GM06990 (cell line): ENCODE measurements at places on chromosomes 11 and 22.

- no peak for DNase-seq
Observed at GRCh38 chr11:122634501-122634900, 21.0 kb upstream of the UBASH3B start.

- no peak for DNase-seq
Observed at GRCh38 chr11:11468954-11469353, 115.9 kb upstream of the CSNK2A3 start.

- no peak for DNase-seq
Observed at GRCh38 chr11:125165111-125165842, 726 bp downstream of the PKNOX2 start.

DNA sequence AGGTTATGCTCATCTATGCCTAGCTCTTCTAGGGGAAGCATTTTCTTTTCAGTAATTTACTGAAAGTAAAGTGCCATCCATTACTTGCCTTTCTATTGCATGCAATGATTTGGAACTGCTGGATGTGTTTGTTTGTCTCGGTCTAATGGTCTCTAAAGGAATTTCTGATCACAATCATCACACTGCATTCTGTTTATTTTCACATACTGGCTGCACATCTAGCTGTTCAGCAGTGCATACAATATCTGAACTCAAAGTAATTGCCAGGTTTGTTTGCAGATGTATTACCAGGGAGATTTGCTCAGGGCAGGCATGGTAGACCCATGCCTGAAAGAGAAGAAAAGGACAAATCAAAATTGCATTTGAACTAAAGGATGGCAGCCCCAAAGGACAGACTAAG lies 36.4 kb upstream of the CWF19L2 start:
- no peak for DNase-seq

GRCh38 chr11:34423300-34423699 lies 15.4 kb upstream of the CAT start:
- no peak for DNase-seq

- no peak for DNase-seq
Observed at GRCh38 chr11:119529936-119530335, 107.0 kb upstream of the THY1 start.

DNA sequence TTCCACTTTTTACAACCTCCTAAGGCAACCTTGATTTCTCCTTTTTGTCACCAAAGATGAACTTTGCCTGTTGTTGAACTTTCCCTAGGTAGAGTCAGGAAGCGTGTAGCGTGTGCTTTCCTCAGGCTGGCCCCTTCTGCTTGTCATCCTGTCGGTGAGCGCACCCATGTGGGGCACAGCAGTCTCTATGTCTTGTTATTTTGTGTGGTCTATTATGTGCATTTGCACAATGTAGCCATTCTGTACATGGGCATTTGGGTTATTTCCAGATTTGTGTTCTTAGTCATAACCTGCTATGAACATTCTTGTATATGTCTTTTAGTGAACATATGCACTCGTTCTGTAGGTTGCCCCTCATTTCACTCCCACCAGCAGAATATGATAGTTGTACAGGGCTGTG lies 34.9 kb downstream of the CABIN1 start:
- DNase-seq, result peak; percentile 23
